ENCODE measurements at places on chromosomes 7 and 10.

- peak; percentile 58 for DNase-seq
Observed at GRCh38 chr7:30322271-30323005, 38.0 kb downstream of the ZNRF2 start.

- no peak for DNase-seq
Observed at GRCh38 chr10:86972613-86973380, 4.5 kb downstream of the ADIRF start.

GRCh38 chr10:118804262-118804773 lies 49.5 kb upstream of the CACUL1 start:
- no peak for DNase-seq

DNA sequence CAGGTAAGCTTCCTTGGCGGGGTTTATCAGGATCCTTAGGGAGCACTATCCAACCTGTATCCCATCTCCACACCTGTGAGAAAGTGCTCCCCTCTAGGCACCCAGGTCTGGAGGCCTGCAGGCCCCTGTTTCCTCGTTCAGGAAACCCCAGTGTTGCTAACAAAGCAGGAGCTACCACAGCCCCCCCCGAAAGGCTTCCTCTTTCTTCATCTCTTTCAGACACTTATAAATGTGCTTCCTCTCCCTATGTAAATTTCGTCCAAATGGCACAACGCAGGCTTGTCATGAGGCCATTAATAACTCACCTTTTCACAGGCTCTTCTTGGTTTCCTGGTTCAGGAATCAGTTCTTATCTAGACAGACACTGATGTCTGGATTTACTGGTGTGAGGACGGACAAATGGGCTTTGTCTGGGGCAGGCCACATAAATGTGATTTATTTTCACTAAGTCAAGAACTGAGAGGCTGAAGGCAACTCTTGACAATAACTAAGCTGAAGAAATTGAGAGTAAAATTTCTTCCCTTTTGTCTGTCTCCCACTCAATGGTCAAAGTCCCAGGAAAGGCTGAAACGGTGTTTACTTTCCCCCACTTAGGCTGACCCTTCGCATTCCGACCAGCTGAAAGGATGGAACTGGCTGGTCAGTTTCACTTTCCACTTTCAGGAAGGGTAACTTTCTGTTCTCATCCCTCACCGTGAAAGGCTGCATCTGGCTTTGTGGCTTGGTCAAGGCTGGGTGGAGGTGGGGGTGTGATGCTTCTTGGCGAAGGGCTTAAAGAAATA lies 46.8 kb downstream of the PIK3AP1 start:
- DNase-seq, result peak; percentile 57

DNA sequence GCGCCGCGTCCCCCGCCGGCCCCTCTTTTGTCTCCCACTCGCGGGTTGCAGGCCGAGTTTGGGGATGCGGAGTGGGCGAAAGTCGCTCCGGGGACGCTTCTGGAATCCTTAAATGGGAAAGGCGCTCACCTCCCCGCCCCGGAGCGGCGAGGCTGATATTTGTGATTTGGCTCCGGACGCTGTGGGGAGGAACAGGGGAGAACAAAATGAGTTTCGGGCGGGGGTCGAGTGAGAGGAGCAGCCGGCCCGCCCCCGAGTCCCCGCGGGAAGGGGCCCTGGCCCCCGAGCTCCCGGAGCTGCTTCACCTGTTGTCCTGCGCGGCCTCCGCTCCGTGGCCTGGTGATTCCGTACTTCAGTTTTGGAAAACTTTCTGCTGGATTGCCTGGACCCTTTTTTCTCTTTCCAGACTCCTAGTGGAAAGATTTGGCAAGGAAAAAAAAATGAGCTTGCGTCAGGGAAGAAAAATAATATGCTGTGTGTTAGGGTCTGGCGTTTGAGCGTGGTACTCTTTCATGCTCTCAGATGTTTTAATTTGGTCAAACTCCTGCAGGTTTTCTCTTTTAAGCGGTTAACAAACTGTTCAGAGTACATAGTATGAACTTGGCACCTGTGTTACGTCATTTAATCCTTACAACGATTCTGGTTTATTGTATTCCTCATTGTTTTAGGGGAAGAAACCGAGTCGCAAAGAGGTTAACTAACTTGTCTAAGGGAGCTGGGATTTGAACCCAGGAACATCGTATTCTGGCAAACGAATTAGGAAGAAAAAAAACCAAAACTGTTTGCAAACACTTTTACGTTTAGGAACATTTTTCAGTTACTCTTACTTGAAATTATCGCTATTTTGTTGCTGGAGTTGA lies 924 bp downstream of the BMPR1A start:
- peak; percentile 39 for DNase-seq

DNA sequence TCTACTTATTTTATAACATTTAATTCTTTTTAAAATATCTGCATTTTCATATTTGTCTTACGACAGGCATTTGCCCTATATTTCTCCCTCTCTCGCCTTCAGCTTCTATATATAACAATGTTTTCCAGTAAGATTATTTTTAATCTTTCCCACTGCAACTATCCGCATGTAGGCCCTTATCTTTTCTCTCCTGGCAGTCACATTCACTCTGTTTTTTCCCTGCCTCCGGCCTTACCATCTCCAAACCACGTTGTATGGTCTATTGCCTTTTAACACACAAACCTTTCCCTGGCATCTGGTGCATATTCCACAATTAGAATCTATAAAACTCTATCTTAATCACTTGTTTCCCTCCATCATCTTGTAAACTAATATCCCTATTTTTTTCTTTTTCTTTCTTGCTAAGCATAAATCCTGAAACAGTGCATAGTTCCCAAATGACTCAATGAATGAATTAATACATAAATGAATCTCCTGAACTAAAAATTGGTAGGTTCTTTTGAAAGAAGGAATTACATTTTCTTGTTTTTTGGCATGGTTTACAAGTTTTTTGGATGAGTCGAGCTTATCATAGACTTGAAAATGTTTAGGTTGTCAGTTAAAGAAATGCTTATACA lies 173.2 kb downstream of the SEMA3A start:
- peak; percentile 6 for DNase-seq

GRCh38 chr7:7768977-7769709 lies 50.7 kb upstream of the RPA3 start:
- no peak for DNase-seq

DNA sequence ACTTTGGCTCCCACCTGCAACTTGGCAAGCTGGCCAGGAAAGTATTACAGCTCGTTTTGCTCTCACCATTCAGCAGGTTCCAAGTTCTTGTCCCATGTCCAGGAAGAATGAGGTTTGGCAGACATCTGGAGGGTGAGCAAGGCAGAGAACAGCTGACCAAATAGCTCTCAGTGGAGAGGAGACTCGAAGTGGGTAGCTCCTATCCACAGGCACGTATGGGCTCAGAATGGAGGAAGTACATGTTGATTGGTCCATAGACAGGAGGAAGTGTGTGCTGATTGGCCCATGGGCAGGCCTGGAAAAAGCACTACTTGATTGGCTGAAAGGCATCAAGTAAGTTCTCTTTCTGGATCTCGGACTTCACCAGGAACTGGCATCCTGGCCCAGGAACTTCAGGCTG lies 3.0 kb upstream of the NCAPG2 start:
- DNase-seq, result no peak

- DNase-seq, result no peak
Observed at GRCh38 chr7:139635526-139636302, 112.2 kb downstream of the CLEC2L start.

- no peak for DNase-seq
Observed at GRCh38 chr10:30940256-30940655, 91.4 kb downstream of the ZNF438 start.

- DNase-seq, result peak; percentile 78
Observed at GRCh38 chr10:72812753-72813430, 80.6 kb upstream of the OIT3 start.

DNA sequence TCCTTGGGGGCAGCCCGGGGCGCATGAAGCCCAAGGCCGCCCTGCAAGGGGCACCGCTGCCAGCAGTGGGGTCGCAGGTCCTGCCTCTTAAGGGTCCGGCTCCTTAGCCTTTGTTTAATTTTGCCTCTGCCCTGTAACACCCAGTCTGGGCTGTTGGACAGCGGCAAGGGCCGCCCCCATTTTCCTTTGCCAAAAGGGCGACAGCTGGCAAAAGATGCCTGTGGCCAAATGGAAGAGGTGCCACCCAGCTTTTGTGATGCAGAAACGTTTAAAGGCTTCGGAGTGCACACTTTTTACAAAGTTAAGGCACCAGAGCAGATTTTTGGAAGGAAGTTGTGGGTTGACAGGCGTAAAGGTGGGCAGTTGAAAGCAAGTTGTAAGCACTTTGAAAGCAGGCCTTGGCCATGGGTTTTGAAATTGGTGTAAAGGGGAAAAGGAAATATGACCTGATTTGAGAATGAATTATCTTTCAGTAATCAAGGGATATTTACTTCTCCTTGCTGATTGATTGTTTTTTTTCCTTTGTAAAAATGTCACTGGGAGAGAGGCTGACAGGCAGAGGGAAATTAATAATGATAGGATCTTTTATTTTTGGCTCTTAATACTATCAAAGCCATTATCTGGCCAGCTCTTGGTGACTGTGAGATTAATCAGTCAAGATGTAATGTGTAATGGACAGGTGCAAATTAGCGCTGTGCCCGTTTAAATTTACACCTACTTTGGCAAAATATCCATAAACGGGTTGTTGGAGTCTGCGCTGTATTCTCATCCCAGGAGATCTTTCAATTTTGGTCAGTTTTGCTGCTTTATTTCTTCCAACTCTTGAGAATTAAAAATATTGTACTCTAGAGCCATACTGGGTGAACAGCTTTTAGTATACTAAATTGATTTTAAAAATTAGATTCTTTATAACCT lies 1.2 kb downstream of the CASD1 start:
- peak; percentile 49 for DNase-seq

DNA sequence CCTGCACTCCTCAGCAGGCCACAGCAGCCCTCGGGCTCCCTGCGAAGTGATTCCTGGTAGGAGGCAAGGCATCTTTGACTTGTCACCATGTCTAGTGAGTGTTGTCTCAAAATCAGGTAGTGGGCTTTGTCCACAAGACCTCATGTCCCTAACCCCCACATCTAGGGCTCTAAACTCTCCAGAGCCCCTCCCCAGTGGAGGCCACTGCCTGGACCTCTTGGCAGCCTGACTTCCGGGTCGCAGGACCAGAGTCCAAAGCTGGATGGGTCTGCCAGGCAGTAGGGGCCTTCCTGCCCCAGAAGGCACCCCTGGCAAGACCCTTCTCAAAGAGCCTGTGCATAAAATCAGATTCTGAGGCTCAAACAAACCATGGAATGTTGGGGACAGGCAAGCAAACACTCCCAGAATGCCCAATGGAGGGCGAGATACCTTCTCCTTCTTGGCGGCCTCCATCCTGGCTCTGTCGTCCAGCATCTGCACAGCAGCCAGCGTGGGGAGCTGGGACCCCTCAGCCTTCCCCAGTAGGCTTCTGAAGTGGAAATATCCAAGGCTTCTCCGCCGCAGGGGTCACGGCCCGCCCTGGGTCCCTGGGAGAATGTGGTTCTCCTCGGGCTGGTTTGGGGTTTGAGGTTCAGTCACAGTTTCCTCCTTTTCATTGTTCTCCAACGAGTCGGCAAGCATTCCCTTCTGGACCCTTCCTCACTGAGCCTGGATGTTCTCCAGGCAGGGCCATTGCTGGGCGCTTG lies 586 bp downstream of the GCK start:
- no peak for DNase-seq

DNA sequence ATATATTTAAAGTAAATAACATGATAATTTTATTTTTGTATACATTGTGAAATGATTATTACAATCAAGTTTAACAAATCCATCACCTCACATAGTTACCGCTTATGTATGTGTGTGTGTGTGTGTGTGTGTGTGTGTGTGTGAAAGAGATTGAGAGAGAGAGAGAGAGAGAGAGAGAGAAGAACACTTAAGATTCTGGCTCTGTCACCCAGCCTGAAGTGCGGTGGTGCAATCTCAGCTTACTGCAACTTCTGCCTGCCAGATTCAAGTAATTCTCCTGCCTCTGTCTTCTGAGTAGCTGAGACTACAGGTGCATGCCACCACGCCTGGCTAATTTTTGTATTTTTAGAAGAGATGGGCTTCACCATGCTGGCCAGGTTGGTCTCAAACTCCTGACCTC lies 17.8 kb downstream of the LYZL1 start:
- DNase-seq, result no peak

DNA sequence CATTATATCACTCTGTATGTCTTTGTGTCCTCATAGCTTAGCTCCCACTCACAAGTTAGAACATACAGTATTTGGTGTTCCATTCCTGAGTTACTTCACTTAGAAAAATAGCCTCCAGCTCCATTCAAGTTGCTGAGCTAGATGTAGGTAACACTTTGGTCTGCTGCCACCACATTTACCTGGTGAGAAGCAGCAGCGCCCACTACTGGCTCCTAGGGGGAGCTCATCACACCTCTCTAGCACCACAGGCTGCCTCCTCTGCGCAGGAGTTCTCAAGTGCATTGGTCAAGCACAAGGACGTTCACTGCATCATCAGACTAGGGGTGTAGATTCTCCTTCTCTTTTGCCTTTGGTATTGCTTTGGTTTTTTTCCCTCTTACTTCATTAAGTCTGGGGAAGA lies 530.9 kb upstream of the AUTS2 start:
- peak; percentile 35 for DNase-seq

- DNase-seq, result peak; percentile 8
Observed at GRCh38 chr7:96303105-96303685, 18.7 kb downstream of the SLC25A13 start.

DNA sequence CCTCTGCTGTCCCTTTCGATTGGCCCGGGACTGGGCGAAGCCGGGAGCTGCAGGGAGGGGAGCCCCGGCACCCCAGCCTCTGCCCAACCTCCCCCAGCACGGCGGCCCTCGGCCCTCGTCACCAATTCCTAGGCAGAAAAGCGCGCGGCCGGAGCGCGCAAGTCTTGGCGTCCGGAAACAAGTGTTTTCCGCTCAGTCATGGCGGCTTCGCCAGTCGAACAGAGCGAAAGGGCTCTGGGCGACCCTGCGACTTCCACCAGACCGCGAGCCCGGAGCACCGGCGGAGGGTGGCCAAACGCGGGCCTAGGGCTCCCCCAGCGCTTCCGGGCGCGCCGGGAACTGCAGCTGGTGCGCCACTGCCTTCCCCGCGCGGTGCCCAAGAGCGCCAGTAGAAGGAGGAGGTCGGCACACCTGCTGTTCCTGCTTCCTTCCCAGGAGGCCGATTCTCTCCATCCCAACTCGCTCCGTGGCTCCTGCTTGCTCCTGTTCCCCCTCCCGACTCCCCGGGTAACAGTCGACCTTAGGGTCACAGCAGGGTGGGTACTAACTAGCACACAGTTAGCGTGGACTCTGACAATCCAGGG lies 729.9 kb downstream of the ZWINT start:
- DNase-seq, result peak; percentile 19
